ENCODE measurements at places on chromosomes 11 and 22. TPM values are rescaled to one million over a fixed set of nuclear protein-coding genes. Genes with fewer than 3 reads are reported as not detected.
A peak's percentile ranks its signal among the peaks of the same experiment; 100 is the strongest.

GRCh38 chr11:10204021-10204420 is 90.0 kb downstream of the SBF2 start:
- no peak for DNase-seq

The KCNK7 gene
- under 0.01 TPM for total RNA-seq

The DNAJB7 gene
- not detected for total RNA-seq

The HEPN1 gene
- total RNA-seq = not detected

The TIGD3 gene
- 0.17 TPM for total RNA-seq

DNA sequence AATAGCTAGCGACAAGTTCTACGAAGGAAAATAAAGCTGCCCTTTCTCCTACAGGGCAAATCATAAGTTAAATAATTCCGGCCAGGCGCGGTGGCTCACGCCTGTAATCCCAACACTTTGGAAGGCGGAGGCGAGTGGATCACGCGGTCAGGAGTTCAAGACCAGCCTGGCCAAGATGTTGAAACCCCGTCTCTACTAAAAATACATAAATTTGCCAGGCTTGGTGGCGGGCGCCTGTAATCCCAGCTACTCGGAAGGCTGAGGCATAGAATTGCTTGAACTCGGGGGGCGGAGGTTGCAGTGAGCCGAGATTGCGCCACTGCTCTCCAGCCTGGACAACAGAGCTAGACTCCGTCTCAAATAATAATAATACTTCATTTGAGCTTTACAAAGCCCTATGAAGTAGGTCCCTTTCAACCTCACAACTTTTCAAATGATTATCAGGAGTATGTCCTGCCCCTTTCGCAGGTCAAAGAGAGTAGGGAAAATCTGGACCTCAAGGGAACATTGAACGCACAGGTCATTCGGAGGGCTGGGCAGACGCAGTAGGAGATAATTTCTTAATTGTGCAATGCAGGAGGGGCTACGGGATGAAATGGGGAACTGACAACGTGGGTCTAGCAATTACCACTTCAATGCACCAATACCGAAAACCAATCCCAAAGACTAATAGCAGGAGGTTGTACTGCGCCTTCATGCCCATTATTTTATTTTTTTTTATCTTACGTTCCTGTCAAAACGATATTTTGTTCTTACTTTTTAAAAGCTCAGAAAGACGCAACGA is 590 bp downstream of the COMMD9 start:
- no peak for DNase-seq

DNA sequence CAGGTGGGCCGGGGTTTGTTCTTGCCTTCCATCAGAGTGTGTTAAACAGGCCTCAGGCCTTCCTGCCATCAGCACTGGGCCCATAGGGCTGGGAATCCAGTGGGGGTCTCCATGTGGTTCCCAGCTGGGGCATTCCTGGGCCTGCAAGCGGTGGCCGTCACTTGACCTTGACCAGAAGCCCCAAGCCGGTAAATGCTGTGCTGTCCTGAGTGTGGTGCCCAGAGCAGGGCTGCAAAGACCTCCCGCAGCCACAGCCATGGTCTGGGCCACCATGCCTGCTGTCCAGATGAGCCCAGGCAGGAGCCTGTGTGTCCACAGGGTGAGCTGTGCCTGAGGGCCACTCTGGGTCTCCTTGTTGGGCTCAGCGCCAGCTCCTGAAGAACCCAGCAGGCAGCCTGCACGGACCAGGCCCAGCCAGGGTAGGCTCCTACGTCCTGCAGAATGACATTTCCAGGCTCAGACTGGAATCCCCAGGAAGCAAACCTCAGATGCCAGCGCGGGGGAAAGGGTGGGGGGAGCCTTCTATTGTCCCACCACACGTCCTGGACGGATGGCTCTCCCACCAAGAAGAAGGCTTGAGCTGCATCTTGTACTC is 117.3 kb downstream of the KCNQ1OT1 start:
- no peak for DNase-seq

DNA sequence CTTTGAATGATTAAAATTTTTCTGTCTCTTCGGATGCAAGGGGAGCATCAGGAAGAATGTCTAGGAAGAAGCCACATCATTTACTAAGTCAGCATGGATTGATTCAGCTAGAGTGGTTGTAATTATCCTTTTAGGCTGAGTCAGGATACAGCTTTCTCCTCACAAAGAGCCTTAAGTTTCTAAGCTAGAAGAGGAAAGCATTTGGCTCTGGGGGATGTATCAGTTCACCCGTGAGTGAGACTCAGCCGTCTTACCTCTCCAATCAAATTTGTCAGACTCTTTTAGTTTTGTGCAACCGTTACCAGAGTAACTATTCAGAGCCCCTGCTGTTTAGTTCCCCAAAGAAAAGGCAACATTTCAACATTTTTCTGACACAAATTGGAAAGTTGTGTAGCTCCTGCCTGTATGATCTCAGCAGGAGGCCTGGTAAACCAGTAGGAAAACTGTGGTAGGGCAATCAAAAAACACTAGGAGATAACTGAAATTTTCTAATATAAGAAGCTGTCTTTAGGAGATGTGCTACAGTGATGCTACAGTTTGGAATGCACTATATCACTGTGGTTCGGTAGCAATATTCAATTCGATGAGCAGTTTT is 432.4 kb upstream of the LUZP2 start:
- DNase-seq = peak; percentile 37

GRCh38 chr22:50305923-50306566 is 1.4 kb downstream of the PLXNB2 start:
- DNase-seq = peak; percentile 92

- DNase-seq = no peak
Measured at GRCh38 chr11:1994121-1994520, 3.5 kb downstream of the H19 start.

DNA sequence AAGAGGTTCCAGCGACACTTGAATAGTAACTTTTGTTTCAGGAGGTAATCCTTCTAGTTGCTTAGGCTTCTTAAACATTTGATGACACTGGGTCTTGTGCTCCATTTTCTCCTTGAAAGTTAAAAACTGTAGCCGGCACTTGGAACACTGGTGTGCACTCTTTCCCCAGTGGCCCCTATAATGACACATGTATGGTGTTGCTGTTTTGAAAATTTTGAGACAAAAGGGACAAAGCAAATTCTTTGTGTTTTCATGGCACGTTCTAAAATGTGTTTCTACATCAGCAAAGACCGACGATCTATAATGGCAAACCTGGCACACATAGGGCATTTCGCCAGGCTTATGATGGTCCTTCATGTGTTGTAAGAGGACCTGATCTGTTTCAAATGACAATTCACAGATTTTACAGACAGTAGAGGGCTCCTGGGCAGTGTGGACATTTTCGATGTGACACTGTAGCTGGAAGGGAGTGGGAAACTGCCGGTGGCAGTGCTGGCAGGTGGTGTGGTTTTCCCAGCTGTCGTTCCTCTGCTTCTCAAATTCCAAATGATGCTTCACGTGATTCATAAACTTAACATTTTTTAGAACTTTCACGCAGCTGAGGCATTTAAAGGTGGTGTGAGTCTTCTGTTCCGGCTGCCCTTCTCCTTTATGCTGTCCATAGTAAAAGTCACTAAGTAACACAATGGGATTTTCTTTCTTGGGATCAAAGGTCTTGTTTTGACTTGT is 20.5 kb downstream of the ZNF280B start:
- no peak for DNase-seq

GRCh38 chr11:130580372-130580771 is 131.9 kb downstream of the ADAMTS15 start:
- DNase-seq = peak; percentile 99

The MB gene
- total RNA-seq = not detected

GRCh38 chr11:130452176-130452575 is 3.7 kb downstream of the ADAMTS15 start:
- no peak for DNase-seq

The RIBC2 gene
- total RNA-seq = not detected

The PAX6 gene
- total RNA-seq = not detected

The SLC25A1 gene
- 72.2 TPM for total RNA-seq

The WNT7B gene
- total RNA-seq = under 0.01 TPM

The BTG4 gene
- 0.33 TPM for total RNA-seq

DNA sequence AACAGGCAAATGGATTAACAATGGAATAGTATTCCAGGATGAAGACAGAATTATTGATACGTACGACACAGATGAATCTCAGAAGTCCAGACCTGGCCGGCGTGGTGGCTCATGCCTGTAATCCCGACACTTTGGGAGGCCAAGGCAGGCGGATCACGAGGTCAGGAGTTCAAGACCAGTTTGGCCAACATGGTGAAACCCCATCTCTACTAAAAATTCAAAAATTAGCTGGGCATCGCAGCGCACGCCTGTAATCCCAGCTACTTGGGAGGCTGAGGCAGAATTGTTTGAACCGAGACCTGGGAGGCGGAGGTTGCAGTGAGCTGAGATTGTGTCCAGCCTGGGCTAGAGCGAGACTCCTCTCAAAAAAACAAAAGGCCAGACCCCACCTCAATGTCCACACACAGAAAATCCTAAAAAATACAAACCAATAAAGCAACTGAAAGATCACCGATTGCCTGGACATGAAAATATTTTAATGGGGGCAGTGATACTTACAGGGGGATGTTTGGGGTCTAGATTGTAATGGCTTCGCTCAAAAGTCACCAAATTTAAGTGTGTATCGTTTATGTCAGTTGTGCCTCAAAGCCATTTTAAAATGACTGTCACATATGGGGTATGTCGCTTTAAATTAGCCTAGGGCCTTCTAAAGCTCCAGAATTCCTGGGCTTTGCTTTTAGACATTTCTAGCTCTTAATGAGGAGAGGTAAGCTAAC is 3.8 kb downstream of the RPS25 start:
- no peak for DNase-seq

DNA sequence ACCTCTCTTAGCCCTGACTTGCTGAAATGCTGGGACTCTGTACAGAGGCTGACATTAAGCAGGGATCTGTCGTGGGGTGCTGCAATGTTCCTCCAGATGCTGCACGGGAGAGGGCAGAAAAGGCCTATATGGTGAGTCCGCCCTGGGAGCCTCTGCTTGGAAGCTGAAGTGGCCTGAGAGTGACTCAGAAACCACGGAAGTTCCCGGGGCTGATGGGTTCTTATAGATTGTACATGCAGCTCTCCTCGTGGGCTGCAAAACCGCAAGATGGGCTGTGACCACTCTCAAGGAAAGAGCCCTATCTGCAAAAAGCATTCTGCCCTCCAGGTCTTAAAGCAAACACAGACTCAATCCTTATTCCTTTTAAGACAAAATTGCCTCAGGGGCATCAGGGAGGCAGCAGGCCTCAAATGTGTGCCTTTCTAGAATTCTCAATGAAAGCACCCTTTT is 5.8 kb upstream of the SLC43A3 start:
- peak; percentile 92 for DNase-seq

The GPR83 gene
- not detected for total RNA-seq

DNA sequence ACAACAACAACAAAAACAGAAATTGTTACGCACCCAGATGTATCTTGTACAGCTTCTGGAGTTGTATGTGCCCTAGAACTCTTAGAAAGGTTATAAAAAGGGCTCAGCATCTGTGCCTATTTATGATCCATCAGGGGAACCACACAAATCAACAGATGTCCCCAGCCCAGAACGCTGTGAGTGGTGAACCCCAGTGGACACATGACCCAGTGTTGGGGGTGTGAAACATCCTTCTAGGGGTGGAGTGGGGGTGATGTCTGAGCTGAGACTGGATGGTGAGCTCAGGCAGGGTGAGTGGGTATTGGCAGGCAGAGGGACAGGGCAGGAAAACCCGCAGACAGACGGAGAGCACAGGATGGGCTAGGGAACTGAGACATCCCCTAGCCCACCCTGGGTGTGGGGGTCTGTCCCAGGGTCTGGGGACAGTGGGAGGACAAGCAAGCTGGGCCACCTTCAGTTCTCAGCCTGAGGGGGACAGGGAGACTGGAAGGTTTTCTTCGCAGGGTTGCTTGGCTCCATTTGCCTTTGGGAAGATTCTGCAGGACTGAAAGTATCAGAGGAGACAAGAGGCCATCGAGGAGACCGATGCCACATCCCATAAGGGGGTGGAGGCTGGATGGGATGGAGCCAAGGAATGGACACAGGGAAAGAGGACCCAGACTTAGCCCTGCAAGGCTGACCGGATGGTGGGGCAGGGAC is 5.8 kb upstream of the EMID1 start:
- DNase-seq = no peak

GRCh38 chr11:17985517-17985916 is 27.3 kb downstream of the SERGEF start:
- DNase-seq = no peak

GRCh38 chr11:13907678-13908077 is 54.8 kb upstream of the SPON1 start:
- no peak for DNase-seq

The DEUP1 gene
- total RNA-seq = under 0.01 TPM

DNA sequence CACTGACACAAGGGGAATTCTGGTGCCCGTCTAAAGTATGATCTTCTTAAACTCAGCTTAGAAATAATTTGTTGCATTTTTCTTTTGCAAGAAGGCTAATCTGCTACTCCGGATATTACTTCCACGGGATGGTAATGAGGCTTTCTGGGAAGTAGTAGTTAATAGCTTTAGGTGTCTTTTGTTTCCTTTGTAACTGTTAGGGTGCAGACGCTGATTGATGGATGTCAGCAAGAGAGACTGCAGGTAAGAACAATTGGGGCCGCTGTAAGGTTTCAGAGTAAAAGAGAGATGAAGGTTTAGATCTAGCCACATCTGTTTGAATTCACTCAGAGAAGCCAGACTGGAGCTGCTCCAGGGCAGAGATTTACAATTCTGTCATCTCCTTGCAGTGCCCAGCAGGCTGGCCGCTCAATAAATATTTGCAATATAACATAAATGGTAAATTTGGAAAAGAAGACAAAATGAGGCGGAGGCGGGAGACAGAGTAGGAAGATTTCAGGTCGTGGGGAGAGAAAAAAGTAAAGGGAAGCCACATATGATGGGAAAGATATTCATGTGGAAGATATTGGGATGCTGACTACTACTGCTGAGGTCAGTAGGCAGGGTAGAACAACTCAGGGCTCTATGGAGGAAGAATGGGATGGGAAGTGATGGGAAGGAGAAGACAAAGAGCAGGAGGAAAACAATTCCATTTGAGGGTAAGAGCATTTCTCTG is 320.5 kb downstream of the AASDHPPT start:
- peak; percentile 17 for DNase-seq

DNA sequence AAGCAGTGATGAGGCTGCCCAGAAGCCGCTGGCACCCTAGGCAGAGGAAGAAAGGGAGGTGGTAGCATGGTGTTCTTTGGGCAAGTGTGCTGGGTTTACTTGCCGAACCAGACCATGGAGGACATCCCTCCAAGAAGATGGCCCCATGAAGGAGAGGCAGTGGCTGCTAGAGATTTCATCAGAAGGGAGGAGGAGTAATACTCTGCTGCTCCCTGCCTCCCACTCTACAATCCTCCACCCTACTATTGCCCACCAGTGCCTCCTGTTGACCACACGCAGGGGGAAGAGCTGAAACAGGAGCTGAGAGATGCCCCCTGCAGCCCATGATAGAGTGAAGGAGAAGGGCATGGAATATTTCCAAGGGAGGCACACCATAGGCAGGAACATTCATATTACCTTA is 51.0 kb upstream of the PRSS23 start:
- no peak for DNase-seq

GRCh38 chr11:134683860-134684259 is 271.8 kb upstream of the B3GAT1 start:
- no peak for DNase-seq

DNA sequence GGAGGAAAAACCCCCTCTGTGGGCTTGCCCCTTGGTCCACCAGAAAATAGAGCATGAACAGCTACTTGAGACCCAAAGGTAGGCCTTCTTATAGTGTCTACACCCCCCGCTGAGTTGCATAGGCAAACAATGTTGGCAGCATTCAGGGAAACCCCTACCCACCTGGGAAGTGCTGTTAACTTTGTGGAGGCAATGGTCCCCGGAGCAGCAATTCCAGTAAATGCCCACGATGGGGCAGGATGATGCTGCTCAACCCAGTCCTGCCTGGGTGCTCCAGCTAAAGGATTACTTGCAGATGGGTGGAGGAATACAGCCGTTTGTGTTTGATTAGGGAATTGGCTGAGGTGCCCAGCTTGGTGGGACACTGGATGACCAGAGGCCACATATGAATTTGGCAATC is 381.3 kb upstream of the ANO5 start:
- DNase-seq = no peak

The EIF4G2 gene
- 599 TPM for total RNA-seq
